ENCODE measurements at places on chromosomes 12 and 14. TPM values are rescaled to one million over a fixed set of nuclear protein-coding genes. Genes with fewer than 3 reads are reported as not detected.
A peak's percentile ranks its signal among the peaks of the same experiment; 100 is the strongest.

The OR6C2 gene
- not detected for total RNA-seq

The FOXN4 gene
- not detected for total RNA-seq

The CLSTN3 gene
- 24.0 TPM for total RNA-seq

The CNTN1 gene
- 0.17 TPM for total RNA-seq

The ZDHHC22 gene
- 0.31 TPM for total RNA-seq

The DLK1 gene
- 1,018 TPM for total RNA-seq

The TECPR2 gene
- total RNA-seq = 8.4 TPM

GRCh38 chr14:33855672-33856071, 95.2 kb downstream of the EGLN3 start:
- peaks cover 16% of the 10 kb centered on the region for H3K4me1 ChIP-seq
- no peak for DNase-seq
- no peaks in the 10 kb centered on the region for H3K27me3 ChIP-seq
- no peaks in the 10 kb centered on the region for H3K36me3 ChIP-seq
- no peak overlapping the region for H3K27ac ChIP-seq

- DNase-seq = peak; percentile 24
- peaks cover 32% of the 10 kb centered on the region for H3K4me1 ChIP-seq
- H3K36me3 ChIP-seq = no peaks in the 10 kb centered on the region
- no peak overlapping the region for H3K4me3 ChIP-seq
Observed at GRCh38 chr12:97308576-97309198, 153.9 kb upstream of the RMST start.

DNA sequence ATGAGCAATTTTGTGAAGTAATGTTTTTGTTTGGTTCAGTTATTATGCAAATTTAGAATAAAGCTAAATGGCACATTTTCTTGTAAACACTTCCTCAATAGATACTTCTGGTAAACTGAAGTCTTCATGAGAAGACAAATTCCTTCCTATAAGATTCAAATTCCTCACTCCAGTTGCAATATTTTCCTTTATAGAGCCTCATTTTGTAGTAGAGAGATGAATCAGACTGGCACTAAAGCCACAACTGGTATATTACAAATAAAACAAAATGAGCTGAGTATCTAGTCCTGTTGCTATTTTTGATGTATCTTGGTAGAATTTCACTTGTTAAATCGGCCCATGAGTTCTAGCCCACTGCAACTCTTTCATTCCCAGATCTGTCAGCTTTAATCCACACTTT, 5.5 kb downstream of the LGR5 start:
- DNase-seq = no peak
- H3K36me3 ChIP-seq = no peaks in the 10 kb centered on the region
- peaks cover 13% of the 10 kb centered on the region for H3K4me1 ChIP-seq
- peaks cover 48% of the 10 kb centered on the region for H3K27me3 ChIP-seq

DNA sequence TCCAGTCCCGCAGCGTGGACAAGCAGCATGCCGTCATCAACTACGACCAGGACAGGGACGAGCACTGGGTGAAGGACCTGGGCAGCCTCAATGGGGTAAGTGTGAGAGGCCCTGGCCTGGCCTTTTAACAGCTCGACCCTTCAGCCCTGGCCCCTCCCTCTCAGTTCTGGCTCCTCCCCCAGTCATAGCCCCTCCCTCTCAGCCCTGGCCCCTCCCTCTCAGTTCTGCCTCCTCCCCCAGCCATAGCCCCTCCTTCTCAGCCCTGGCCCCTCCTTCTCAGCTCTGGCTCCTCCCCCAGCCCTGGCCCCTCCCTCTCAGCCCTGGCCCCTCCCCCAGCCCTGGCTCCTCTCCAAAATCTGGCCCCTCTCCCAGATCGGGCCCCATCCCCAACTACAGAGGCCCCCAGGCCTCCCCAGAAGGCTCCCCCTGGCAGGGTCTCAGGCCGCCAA, 11.2 kb downstream of the CEP170B start:
- H3K36me3 ChIP-seq = no peaks in the 10 kb centered on the region
- peaks cover 13% of the 10 kb centered on the region for H3K4me1 ChIP-seq
- no peaks in the 10 kb centered on the region for H3K27me3 ChIP-seq
- H3K4me3 ChIP-seq = no peak overlapping the region
- peak; percentile 40 for DNase-seq

GRCh38 chr12:85781766-85782165, 54.4 kb downstream of the RASSF9 start:
- no peaks in the 10 kb centered on the region for H3K27me3 ChIP-seq
- H3K36me3 ChIP-seq = no peaks in the 10 kb centered on the region
- DNase-seq = no peak
- H3K27ac ChIP-seq = no peak overlapping the region
- H3K4me3 ChIP-seq = no peak overlapping the region

- no peaks in the 10 kb centered on the region for H3K27me3 ChIP-seq
- H3K4me3 ChIP-seq = no peak overlapping the region
- no peaks in the 10 kb centered on the region for H3K36me3 ChIP-seq
- no peak overlapping the region for H3K27ac ChIP-seq
- peaks cover 4% of the 10 kb centered on the region for H3K4me1 ChIP-seq
- no peak for DNase-seq
Observed at GRCh38 chr14:75523771-75524171, 1.5 kb downstream of the BATF start.

DNA sequence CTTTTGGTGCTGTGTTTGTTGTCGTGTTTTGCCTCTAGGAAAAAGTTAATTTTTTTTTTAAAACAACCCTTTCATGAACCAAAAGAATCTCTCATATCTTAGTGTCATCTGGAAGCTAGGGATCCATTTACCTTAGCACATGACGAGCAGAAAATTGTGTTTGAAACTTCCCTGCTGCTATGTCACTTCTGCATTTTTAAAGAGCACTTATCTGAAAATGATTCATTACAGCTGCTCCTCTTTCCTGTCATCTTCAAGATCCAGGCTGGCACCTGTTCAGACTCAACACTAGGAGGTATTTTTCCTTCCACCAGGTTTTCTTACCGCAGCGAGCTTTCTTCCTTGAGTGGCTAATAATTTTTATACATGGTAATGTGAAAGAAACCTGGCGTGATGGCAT, 67.0 kb downstream of the EML1 start:
- no peak overlapping the region for H3K27ac ChIP-seq
- DNase-seq = no peak
- H3K4me3 ChIP-seq = no peak overlapping the region

DNA sequence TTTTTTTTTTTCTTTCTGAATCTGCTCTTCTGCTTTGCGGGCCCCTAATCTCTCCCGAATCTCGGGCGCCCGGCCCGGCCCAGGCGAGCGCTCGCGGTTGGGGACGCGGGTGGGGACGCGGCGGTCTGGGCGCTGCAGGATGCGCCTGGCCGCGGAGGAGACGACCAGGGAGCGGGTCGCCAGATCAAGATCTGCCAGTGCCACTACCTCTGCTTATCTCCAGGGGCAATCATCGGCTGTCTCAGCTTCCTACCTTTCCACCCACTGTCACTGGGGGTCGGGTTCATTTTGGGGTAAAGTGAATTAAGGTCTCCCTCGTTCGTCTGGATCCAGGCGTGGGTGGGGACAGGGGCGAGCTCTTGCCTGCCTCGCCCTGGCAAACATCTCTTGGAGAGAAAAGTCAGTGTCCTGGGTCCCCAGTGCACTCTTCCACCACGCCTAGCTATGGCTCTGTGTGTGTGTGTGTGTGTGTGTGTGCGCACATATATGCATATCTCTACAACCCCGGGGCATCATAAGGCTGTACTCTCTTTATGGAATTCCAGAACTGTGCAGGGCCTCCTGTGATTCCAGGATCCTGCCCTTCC, 422.3 kb downstream of the VRK1 start:
- H3K36me3 ChIP-seq = no peaks in the 10 kb centered on the region
- peaks cover 13% of the 10 kb centered on the region for H3K4me1 ChIP-seq
- no peak overlapping the region for H3K27ac ChIP-seq
- no peak for DNase-seq
- H3K27me3 ChIP-seq = peaks cover 42% of the 10 kb centered on the region
- peak overlapping the region; percentile 56 for H3K4me3 ChIP-seq

GRCh38 chr14:60344751-60345150, 95.7 kb downstream of the PPM1A start:
- H3K27me3 ChIP-seq = no peaks in the 10 kb centered on the region
- no peak overlapping the region for H3K4me3 ChIP-seq
- no peaks in the 10 kb centered on the region for H3K36me3 ChIP-seq
- H3K4me1 ChIP-seq = peaks cover 38% of the 10 kb centered on the region
- no peak overlapping the region for H3K27ac ChIP-seq

DNA sequence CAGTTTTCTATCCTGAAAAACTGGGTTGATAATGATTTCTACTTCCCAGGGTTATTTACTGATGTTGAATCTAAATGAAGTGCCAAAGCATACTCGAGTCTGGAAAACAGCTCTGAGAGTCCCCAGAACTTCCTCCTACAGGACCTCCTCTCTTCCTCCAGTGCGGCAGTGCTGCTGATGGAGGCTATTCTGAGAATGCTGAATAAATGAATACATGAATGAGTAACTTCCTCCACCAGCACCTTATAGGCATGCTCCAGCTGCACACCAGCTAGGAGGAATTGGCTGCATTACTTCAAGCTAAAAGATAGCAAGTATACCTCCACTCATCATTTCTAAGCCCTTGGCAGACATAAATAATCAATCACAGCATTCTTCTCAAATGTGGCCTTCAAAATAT, 448.8 kb upstream of the CCDC196 start:
- no peaks in the 10 kb centered on the region for H3K4me1 ChIP-seq
- DNase-seq = no peak
- no peak overlapping the region for H3K4me3 ChIP-seq
- no peaks in the 10 kb centered on the region for H3K27me3 ChIP-seq
- no peak overlapping the region for H3K27ac ChIP-seq

GRCh38 chr12:131773582-131774221, 54.5 kb upstream of the MMP17 start:
- H3K4me3 ChIP-seq = no peak overlapping the region
- H3K36me3 ChIP-seq = peaks cover 6% of the 10 kb centered on the region
- no peaks in the 10 kb centered on the region for H3K27me3 ChIP-seq
- peaks cover 16% of the 10 kb centered on the region for H3K4me1 ChIP-seq

DNA sequence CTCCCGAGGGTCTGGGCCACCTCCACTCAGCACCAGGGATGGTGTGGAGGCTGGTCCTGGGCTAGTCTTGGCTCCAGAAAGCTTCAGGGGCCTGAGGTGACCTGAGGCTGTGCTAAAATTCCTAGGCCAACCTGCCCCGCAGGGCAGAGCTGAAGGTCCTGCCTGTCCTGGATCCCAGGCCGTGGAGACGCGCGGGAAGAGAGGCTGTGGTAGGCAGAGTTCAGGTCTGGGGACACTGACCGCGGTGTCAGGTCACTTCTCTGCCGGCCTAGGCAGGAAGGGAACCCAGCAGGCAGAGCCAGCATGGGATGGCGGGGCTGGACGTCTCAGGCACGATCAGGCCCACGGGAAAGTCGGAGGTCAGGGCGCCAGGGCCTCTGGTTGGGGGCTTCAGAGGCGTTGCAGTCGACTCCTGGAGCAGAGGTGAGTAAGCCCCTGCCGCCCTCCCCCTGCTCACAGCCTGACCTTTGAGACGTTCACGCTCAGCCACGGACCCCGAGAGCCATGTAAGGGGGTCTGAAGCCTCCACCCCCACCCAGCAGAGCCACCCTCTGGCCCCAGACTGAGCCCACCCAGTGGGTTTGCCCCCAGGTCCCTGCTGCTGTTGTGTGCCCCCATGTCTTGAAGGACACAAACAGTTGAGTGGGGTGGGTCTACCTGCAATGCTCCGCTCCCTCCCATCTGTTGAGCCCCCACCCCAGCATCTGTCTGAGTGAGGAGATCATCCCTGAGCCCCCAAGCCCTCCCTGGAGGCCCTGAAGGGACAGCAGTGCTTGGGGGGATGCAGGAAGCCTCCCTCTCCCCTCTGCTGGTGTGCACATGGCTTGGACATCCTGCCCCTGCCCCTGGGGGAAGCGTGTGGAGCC, 142.7 kb downstream of the KIF26A start:
- peak; percentile 30 for DNase-seq
- H3K4me1 ChIP-seq = peaks cover 15% of the 10 kb centered on the region
- H3K27ac ChIP-seq = no peak overlapping the region
- no peaks in the 10 kb centered on the region for H3K36me3 ChIP-seq
- H3K27me3 ChIP-seq = no peaks in the 10 kb centered on the region

DNA sequence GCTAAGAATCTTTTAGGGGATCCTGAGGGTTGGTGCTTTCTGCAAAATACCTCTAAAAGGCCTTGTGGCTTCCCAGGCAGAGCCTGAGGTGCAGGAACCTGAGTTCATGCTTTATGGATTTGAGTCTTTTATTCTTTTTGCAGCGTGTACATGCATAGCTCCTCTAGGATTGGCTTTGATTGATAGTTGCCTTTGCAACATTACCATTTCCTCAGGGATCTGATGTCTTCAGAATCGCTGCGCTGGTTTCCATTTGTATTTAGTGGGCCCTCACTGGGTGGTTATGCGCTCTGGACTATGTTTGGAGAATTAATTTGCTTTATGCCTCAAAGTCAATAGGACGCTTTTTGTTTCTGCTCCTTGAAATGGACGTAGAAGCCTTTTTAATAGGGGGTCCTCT, 16.1 kb downstream of the NRXN3 start:
- no peak for DNase-seq
- no peaks in the 10 kb centered on the region for H3K27me3 ChIP-seq
- no peak overlapping the region for H3K4me3 ChIP-seq
- H3K36me3 ChIP-seq = no peaks in the 10 kb centered on the region
- H3K27ac ChIP-seq = no peak overlapping the region

- H3K4me1 ChIP-seq = peaks cover 12% of the 10 kb centered on the region
- H3K36me3 ChIP-seq = no peaks in the 10 kb centered on the region
- no peak overlapping the region for H3K27ac ChIP-seq
- no peak overlapping the region for H3K4me3 ChIP-seq
Observed at GRCh38 chr12:108430926-108431325, 84.2 kb upstream of the FICD start.
